ENCODE measurements at places on chromosomes 5 and 9.

DNA sequence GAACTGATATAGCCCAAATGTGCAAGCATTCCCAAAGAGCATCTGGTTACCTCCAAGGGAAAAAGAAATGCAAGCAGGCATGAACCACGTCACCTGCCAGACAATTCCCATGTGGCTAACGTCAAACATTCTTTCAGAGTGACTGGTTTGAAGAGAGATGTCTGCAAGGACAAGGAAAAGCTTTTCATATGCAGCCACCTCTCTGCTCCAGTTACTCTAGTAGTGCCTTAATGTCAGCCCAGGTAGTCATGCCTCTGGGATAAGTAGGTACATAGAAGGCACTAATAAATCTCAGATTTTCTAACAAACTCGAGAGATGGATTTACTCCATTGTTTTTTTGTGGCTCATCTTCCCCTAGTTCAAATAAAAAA lies 96.8 kb upstream of the IFNK start:
- DNase-seq = no peak

- no peak for DNase-seq
These were observed 179.2 kb downstream of the HSPA4 start for GRCh38 chr5:133230823-133231578.

DNA sequence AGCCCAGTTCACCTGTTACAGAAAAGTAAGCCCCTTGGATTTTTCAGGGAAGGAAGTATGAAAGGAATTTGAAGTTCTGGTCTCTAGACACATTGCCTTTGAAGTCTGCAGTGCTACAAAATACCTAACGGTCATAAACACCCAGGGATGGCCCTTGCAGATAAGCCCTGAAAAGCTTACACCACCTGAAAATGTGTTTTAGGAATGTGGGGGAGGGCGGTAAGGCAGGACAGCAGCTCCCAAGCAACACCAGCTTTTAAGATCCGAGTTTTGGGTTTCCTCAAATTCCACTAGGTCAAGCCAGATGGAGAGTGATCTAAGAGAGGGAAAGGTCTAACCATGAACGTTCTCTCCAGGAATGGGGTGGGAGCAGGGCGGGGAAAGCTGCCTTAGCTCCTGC lies 114.1 kb upstream of the PANK3 start:
- DNase-seq = no peak

- no peak for DNase-seq
These were observed 159.3 kb downstream of the NR3C1 start for GRCh38 chr5:143244000-143244736.

GRCh38 chr5:91240175-91240574 lies 142.9 kb downstream of the ARRDC3 start:
- DNase-seq = no peak

- no peak for DNase-seq
These were observed 15.6 kb downstream of the TENT4A start for GRCh38 chr5:6728795-6729183.

DNA sequence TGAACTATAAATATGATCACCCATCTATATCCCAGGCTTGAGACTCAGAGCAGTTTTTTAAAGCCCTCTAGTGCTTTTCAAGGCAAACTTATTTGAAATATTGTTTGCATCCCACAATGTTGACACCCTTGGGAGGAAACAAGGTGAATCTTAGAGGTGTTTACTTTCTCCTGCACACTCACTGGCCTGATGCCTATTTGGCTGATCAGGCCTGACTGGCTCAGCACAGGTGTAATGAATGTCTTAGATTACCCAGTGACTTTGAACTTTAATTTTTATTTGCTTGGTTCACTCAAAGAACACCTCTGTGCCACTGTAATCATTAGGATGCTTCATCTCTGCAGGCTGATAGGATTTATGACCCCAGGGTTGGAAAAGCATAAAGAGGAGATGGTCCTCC lies 158.3 kb downstream of the KCTD16 start:
- DNase-seq = no peak

GRCh38 chr9:91193087-91193657 lies 168.5 kb downstream of the AUH start:
- peak; percentile 86 for DNase-seq

DNA sequence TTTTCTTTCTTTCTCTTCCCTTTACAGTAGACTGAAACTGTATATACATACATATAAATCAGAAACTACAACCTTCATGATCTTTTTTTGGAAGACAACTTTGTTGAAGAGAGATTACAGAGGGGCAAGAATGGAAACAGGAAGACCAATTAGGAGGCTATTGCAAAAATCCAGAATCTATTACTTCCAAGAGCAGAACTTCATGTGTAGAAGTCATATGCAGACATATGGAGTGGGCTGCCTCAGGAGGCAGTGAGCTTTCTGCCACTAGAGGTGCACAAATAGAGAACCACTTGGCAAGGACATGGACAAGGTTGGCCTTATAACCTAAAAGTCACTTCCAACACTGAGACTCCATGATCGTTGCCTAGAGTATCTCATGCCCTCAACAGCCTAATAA lies 157.8 kb upstream of the NR4A3 start:
- no peak for DNase-seq

- DNase-seq = no peak
These were observed 5.1 kb upstream of the F12 start for GRCh38 chr5:177414481-177414880.

- peak; percentile 32 for DNase-seq
These were observed 28.3 kb upstream of the TGFBR1 start for GRCh38 chr9:99076483-99077171.

All from stimulated activated CD4-positive, alpha-beta T cell treated with anti-CD3 and anti-CD28 coated beads, Interleukin-4, amount 100 ng/mL, for 24 hours (primary cell).